ENCODE measurements at places on chromosomes 13 and 19.

GRCh38 chr19:29917911-29918310, 24.1 kb upstream of the URI1 start:
- DNase-seq, result no peak

- no peak for DNase-seq
Observed at GRCh38 chr13:61700181-61700580, 284.5 kb upstream of the PCDH20 start.

- peak; percentile 66 for DNase-seq
Observed at GRCh38 chr19:5805462-5806132, 730 bp downstream of the NRTN start.

DNA sequence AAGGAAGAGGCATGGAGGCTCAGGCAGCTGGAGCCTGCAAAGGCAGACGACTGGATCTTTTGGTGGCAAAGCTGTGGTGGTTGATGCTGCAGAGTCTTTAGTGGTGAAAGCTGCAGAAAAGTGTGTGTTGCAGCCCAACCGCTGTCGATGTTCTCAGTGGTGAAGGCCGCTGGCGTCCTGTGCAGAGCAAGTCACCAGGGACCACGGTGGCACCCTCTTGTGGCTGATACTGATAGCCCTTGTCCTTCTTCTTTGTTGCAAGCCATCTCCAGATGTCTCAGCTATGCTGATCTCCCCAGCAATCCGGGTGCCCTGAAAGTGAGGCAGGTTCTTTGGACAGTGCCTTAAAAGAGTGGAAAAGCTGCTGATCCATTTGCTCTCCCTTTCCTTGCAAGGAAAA, 610.9 kb upstream of the PCDH9 start:
- no peak for DNase-seq

DNA sequence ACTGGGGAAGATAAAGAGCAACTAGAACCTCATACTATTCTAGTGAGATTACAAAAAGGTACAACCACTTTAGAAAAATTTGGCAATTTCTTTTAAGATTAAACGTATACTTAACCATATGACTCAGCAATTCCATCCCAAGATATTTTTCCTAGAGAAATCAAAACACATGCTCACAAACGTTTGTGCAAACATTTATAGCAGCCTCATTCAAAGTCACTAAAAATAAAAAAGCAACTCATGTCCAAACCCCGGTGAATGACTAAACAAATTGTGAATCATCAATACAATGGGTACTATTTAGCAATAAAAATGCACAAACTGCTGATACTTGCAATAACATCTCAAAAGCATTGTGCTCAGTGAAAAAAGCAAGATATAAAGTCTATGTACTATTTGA, 121.5 kb downstream of the FRY start:
- no peak for DNase-seq

DNA sequence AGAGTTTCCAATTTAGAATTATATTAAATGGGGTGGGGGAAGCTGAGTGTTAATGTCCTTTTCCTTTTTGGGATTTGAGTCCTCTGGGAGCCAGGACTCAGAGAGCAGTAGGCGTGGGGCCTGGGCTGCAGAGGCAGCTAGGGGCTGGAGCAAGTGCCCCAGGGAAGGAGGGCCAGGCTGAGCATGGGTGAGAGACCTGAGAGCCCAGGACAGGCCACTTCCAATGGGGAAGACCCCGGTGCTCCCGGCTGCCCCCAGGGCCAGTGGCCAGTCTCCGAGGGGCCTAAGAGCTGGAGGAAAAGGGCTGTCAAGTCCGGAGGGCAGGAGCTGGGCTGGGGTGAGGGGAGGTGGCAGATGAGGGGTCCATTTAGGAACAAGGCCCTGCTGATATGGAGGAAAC, 371.5 kb downstream of the ZNF536 start:
- no peak for DNase-seq

GRCh38 chr19:39083983-39084731, at the start of gene ACP7:
ACP7 (plus strand) TSS chr19:39084368; CDS start chr19:39085270, 902 bp downstream.
- DNase-seq, result peak; percentile 18

DNA sequence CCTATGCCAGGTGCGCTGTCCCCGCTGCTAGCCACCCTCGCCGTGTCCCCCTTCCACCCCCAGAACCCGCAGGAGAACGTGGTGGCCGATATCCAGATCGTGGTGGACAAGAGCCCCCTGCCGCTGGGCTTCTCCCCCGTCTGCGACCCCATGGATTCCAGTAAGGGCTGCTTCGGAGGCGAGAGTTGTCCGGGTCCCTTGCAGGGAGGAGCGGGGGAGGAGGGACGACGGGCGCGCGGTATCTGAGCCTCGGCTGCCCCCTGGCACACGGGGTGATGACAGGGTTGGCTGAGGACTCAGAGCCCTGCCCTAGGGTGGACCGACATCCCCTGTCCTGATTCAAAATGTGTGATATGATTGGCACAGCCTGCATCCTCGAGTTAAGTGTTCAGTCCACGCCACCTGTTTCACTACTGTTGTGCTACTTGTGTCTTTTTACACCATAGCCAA, 653 bp downstream of the MVB12A start:
- DNase-seq, result peak; percentile 9

- peak; percentile 51 for DNase-seq
Observed at GRCh38 chr19:4456843-4457653, 546 bp downstream of the UBXN6 start.

- DNase-seq, result no peak
Observed at GRCh38 chr13:48281556-48281955, 22.0 kb upstream of the RB1 start.

DNA sequence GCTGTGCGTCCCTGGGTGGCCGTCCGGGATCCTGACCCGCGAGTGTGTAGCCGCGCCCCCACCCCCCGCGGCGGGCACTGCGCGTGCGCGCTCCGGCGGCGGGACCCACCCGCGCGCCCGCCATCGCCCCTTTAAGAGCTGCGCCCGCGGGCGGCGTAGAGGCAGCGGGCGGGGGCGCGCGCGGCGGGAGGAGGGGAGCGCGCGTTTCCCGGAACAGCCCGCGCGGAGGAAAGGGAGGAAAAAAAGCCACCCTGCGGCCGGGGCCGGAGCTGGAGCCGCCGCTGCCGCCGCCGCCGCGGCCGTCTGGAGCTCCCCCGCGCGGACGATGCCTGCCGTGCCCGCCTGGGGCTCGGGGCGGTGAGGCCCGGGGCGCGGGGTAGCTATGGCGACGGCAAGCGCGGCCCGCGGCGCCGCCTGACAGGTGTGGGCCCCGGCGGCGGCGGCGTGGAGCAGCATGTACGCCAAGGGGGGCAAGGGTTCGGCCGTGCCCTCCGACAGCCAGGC, at the start of gene SSBP4:
Gene SSBP4, plus strand, starts transcription at position 204 of the 504 bp plus-strand sequence. Its CDS starts 251 bp downstream, at position 455.
- peak; percentile 61 for DNase-seq

- DNase-seq, result no peak
Observed at GRCh38 chr13:109483284-109483683, 303.1 kb downstream of the IRS2 start.

GRCh38 chr13:18212873-18213272, 968.8 kb downstream of the TUBA3C start:
- DNase-seq, result peak; percentile 1
